WTC11 (cell line): ENCODE measurements at places on chromosomes 7 and 10. TPM values are rescaled to one million over a fixed set of nuclear protein-coding genes. Genes with fewer than 3 reads are reported as not detected.

DNA sequence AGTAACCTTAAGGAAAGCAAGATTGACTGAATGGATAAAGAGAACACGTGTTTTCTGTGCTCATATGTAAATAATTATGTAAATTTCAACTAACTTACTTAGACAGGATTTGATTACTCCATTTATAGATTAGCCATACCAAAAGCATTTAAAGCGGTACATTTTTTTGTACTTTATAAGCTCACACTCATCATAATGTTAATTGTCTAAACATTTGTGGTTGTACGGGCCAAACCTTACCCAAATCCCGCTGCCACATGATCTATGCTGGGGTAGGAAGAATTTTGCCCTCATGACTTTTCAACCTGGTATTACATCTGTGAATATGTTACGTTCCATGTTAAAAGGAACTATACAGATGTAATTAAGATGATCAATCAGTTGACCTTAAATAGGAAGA, 29.1 kb downstream of the MKX start:
- H3K27me3 ChIP-seq: no peaks in the 10 kb centered on the region
- no peak for DNase-seq
- no peak overlapping the region for H3K27ac ChIP-seq
- H3K4me3 ChIP-seq: no peak overlapping the region
- no peaks in the 10 kb centered on the region for H3K36me3 ChIP-seq
- no peaks in the 10 kb centered on the region for H3K4me1 ChIP-seq

DNA sequence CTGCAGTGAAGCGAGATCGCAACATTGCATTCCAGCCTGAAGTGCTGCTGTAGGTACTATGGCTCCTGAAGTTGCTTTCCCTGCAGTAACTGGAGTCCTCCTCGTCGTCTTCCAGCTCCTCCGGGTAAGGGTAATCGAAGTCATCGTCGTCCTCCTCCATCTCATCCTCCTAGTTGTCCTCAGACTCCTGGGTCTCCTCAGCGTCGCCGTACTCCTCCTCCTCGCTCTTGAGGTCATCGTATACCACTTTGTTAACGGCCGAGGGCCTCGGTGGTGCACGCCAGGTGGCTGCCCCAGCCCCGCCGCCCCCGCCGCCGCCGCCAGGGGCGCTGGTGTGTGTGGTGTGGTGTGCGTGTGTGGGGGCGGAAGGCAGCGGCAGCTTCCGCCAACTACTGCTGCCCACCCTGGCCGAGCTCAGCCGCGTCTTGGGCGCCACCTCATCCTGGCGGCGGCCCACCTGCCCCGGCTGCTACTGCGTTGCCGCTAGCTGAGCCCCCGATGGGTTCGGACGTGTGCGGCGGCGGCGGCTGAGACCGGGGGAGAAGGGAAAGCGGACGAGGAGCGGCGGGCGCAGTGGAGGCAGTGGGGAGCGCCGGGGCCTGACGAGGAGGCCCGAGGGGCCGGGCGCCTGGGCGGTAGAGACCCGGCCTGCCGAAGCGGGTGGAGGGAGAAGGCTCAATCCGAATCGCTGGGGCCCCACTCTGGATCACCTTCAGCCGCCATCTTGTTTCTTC, 11.8 kb upstream of the ACBD5 start:
- peaks cover 27% of the 10 kb centered on the region for H3K36me3 ChIP-seq
- DNase-seq: peak; percentile 86
- peak overlapping the region; percentile 59 for H3K4me3 ChIP-seq
- H3K27ac ChIP-seq: no peak overlapping the region
- peaks cover 28% of the 10 kb centered on the region for H3K27me3 ChIP-seq
- peaks cover 4% of the 10 kb centered on the region for H3K4me1 ChIP-seq

- peaks cover 34% of the 10 kb centered on the region for H3K4me1 ChIP-seq
- no peaks in the 10 kb centered on the region for H3K36me3 ChIP-seq
- no peak within 1 kb of the TSS for H3K4me3 ChIP-seq
- H3K27ac ChIP-seq: peak within 1 kb of the TSS; percentile 78; the same call in 1 of the 2 replicates
- H3K27me3 ChIP-seq: no peaks in the 10 kb centered on the region
These were observed at the start of gene UCMA for GRCh38 chr10:13234172-13234571. TSS of gene UCMA (minus strand) at chr10:13234374. CDS start at chr10:13234258, 116 bp downstream.

DNA sequence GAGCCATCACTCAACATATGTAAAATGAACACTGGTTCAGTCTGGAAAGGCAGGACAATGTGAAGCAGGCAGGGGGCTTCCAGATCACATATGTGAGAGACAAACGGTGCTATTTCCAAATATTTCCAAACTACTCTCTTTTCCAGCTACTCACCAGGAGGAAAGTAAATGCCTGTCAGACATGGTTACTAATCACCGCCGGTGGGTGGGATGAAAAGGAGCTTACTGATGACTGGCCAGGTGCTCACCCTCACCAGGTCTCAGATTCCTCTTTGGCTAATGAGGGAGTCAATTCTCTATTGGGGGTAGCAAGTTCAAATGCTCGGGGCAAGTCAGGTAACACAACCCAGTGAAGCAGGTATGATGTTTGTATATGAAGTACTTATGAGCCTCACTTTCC, 9.7 kb upstream of the MSMB start:
- H3K4me1 ChIP-seq: peaks cover 37% of the 10 kb centered on the region
- no peak overlapping the region for H3K27ac ChIP-seq
- H3K27me3 ChIP-seq: no peaks in the 10 kb centered on the region; the same call in 1 of the 2 replicates
- no peak for DNase-seq

- H3K4me1 ChIP-seq: peaks cover 62% of the 10 kb centered on the region
- no peaks in the 10 kb centered on the region for H3K36me3 ChIP-seq
- H3K27ac ChIP-seq: no peak overlapping the region
- peak; percentile 42 for DNase-seq
- H3K27me3 ChIP-seq: peaks cover 16% of the 10 kb centered on the region
These were observed 5.9 kb upstream of the LGI1 start for GRCh38 chr10:93751832-93752231.

- H3K27me3 ChIP-seq: peaks cover 7% of the 10 kb centered on the region
- DNase-seq: no peak
These were observed 1.5 kb downstream of the EDRF1 start for GRCh38 chr10:125721035-125721434.

DNA sequence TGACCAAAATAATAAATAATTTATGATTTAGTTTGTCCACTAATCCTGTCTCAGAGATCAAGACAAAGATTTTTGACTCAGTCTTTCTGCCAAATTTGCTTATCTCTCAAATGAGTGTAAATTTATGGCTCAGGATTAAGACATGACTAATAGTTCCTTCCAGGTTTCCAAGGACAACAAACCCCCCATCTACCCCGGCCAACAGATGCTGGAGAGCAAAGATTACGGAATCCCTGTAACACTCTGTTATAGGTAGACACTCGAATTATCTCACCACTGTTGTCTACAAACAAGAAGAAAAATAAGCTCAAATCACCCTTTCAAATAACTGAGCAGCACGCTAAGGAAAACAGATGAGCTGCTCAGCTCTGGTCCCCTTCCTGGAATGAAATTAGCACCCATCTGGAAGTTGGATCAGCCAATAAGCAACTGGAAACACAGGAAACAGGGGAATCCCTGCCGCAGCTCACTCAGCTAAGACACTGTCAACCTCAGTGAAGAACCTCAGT, 56.8 kb upstream of the SVIL start:
- DNase-seq: no peak
- H3K27me3 ChIP-seq: no peaks in the 10 kb centered on the region
- peak overlapping the region; percentile 96 for H3K27ac ChIP-seq
- peaks cover 73% of the 10 kb centered on the region for H3K4me1 ChIP-seq

- no peaks in the 10 kb centered on the region for H3K27me3 ChIP-seq
- no peak for DNase-seq
- peaks cover 22% of the 10 kb centered on the region for H3K36me3 ChIP-seq
- H3K4me3 ChIP-seq: no peak overlapping the region
- no peaks in the 10 kb centered on the region for H3K4me1 ChIP-seq
- no peak overlapping the region for H3K27ac ChIP-seq
These were observed 827.8 kb upstream of the ZWINT start for GRCh38 chr10:57188846-57189245.

The IGFBP1 gene
- total RNA-seq: 0.18 to 0.37 TPM in 2 of 3 replicates, not detected in the other

The HTR5A gene
- not detected in 3 replicates for total RNA-seq

The ARHGAP12 gene
- total RNA-seq: 34.1 to 39.5 TPM (median 36.9 TPM) in 3 replicates

The STAG3 gene
- 5.2 to 7.6 TPM (median 5.5 TPM) in 3 replicates for total RNA-seq

The ADK gene
- 30.2 to 32.7 TPM (median 32.5 TPM) in 3 replicates for total RNA-seq

The EIF3B gene
- 300 to 361 TPM (median 304 TPM) in 3 replicates for total RNA-seq
